ENCODE measurements at places on chromosomes 4 and X. TPM values are rescaled to one million over a fixed set of nuclear protein-coding genes. Genes with fewer than 3 reads are reported as not detected.
A peak's percentile ranks its signal among the peaks of the same experiment; 100 is the strongest.

DNA sequence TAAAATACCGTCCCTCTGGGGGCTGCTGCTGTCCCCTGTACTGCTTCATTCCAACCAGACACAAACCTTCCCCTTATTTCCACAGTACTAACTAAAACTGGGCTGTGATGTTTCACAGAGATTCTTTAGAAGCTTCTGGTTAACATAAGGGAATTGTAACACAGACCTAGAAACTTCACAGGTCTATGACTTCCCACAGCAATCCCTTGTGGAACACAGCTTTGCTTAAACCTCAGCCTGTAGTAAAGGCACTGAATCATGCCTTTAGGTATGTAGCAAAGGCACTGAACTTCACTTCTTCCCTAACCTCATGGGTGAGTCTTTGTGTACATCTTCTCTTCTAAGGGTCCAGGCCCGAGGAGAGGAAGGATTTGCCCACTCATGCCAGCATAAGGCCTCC is 49.4 kb downstream of the SPINK2 start:
- no peaks in the 10 kb centered on the region for H3K27me3 ChIP-seq
- DNase-seq: no peak
- no peaks in the 10 kb centered on the region for H3K36me3 ChIP-seq
- H3K4me1 ChIP-seq: no peaks in the 10 kb centered on the region
- H3K4me3 ChIP-seq: no peak overlapping the region
- no peak overlapping the region for H3K27ac ChIP-seq

GRCh38 chrX:108091878-108092291 is 307 bp downstream of the ATG4A start:
- H3K4me1 ChIP-seq: peaks cover 2% of the 10 kb centered on the region
- no peak for DNase-seq
- peak overlapping the region; percentile 57 for H3K4me3 ChIP-seq
- peak overlapping the region; percentile 86 for H3K27ac ChIP-seq

DNA sequence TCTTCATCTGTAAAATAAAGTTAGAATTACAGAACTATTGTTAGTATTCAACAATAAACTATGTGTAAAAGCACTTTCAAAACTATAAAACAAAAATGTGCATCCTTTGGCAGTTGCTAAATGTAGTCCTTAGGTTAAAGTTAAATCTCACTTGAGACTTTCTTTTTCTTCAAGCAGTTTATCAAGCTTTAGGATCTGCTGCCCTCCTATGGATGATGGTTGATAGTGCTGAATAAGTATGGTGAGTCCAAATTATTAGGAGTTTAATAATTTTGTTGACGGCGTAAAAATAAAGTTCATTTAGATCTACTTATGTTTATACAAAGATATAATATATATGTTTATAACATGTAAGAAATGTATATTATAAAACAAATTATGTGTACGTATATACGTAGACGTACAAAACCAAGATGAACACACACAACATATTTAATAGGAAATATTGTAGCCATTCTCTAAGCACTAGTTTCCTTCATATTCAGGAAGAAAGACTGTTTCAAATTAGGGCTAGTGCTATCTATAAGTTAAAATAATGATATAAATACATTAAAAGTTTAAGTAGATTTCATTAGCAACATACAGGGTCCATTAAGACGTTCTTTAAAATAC is 22.3 kb downstream of the UGT2A2 start:
- no peaks in the 10 kb centered on the region for H3K27me3 ChIP-seq
- H3K27ac ChIP-seq: no peak overlapping the region
- H3K4me1 ChIP-seq: no peaks in the 10 kb centered on the region
- DNase-seq: peak; percentile 0
- no peaks in the 10 kb centered on the region for H3K36me3 ChIP-seq

DNA sequence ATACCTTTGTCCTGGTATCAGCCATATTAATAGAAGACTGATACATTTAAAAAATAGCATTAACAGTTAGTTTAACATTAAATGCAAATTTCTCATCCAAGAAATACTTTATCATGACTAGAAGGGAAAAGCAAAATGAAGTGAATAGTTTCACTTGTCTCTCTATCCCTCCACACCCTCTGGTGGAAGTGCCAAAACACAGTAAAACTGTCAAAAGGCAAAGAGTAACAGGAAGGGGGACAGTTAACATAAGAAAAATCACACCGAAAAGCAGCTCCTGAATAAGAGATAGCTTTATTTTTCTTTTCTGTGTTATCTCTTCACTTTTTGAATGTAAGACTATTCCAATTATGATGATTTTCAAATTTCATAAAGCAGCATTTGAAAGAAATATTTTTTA is 187.2 kb downstream of the FBXW7 start:
- H3K36me3 ChIP-seq: peaks cover 3% of the 10 kb centered on the region
- peak overlapping the region; percentile 71 for H3K27ac ChIP-seq
- no peaks in the 10 kb centered on the region for H3K27me3 ChIP-seq
- peak overlapping the region; percentile 18 for H3K4me3 ChIP-seq

DNA sequence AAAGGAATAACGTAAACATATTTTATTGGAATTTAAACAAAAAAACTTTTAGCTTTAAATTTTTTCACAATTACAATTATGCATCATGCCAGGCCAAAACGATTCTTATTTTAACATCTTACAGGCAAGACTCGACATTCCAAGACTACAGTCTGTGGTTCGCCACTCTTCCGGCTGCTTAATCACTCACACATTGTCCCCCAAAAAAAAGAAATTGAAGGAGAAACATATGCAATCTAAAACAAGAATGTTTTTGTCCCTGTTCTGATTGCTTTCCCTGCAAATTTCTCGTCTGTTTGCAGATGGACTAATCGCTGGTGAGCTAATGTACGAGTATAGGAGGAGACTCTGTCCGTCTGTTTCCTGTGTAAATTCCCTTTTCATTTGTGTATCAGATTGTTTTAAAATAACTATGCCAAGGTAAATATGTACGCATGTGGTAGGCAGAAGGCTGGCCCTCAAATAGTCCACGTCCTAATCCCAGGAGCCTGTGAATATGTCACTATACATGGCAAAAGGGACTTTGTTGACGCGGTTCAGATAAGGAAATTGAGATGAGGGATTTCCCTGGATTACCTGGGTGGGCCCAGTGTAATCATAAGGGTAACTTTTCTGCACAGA is 37.7 kb upstream of the MTNR1A start:
- no peak overlapping the region for H3K4me3 ChIP-seq
- peaks cover 41% of the 10 kb centered on the region for H3K36me3 ChIP-seq
- no peaks in the 10 kb centered on the region for H3K27me3 ChIP-seq
- DNase-seq: no peak
- H3K4me1 ChIP-seq: no peaks in the 10 kb centered on the region

FREM3 gene
- not detected for polyA plus RNA-seq

MND1 gene
- 4.9 TPM for polyA plus RNA-seq

RIPPLY1 gene
- polyA plus RNA-seq: not detected

TBC1D9 gene
- 9.0 TPM for polyA plus RNA-seq

EGFL6 gene
- 0.38 TPM for polyA plus RNA-seq

Data from keratinocyte (primary cell).